A549 treated with ZK216348 at 1 μM for 4 hours (cell line): ENCODE measurements at places on chromosomes 7 and 10. TPM values are rescaled to one million over a fixed set of nuclear protein-coding genes. Genes with fewer than 3 reads are reported as not detected.

Gene FBXL13
- 0.33 to 0.83 TPM (median 0.36 TPM) in 5 replicates for total RNA-seq

Gene RTKN2
- 0.55 to 1.3 TPM (median 0.88 TPM) in 5 replicates for total RNA-seq

Gene ADAMTS14
- total RNA-seq: 0.05 to 0.14 TPM (median 0.07 TPM) in 4 of 5 replicates, not detected in the other

Gene JAKMIP3
- total RNA-seq: 1.2 to 1.5 TPM (median 1.5 TPM) in 5 replicates

Gene MALRD1
- total RNA-seq: not detected in 5 replicates

Gene FFAR4
- 0.12 to 0.33 TPM (median 0.22 TPM) in 5 replicates for total RNA-seq

Gene NUDT13
- 2.4 to 4.2 TPM (median 2.7 TPM) in 5 replicates for total RNA-seq

Gene GNG11
- total RNA-seq: 24.2 to 39.8 TPM (median 33.9 TPM) in 5 replicates

Gene EXOC4
- 19.1 to 22.3 TPM (median 21.0 TPM) in 5 replicates for total RNA-seq

Gene PNLIP
- total RNA-seq: not detected in 5 replicates

Gene PRF1
- not detected in 5 replicates for total RNA-seq
